T-helper 17 cell (primary cell): ENCODE measurements at places on chromosomes 2 and 18. TPM values are rescaled to one million over a fixed set of nuclear protein-coding genes. Genes with fewer than 3 reads are reported as not detected.

ARHGEF4 gene
- total RNA-seq, result 0.77 TPM

SGO2 gene
- 1.5 TPM for total RNA-seq

PIGN gene
- total RNA-seq, result 17.9 TPM

GREB1L gene
- total RNA-seq, result not detected

DNAH7 gene
- not detected for total RNA-seq

RASGRP3 gene
- 3.9 TPM for total RNA-seq

RND3 gene
- total RNA-seq, result not detected

SH2D6 gene
- 0.26 TPM for total RNA-seq
